T-helper 1 cell (primary cell): ENCODE measurements at places on chromosomes 1 and 21.

- DNase-seq = no peak
Measured at GRCh38 chr1:10252508-10252907, 42.1 kb downstream of the KIF1B start.

DNA sequence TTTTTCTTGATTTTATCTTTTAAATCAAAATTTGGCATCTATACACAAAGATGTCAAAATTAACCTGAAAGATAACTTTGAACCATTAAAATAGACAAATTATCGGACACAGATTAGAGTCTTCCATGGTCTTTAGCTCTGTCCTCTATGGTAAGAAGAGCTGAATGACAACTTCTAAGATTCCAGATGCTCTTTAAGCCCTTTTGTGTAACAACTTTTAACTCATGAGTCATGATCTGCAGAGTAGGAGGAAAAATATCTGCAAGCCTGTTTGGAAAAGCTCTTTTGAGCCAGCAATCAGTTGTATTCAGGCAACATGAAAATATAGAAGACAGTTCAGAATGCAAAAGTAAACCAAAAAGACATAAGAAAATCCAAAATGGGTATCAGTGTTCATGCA, 37.8 kb downstream of the TTC13 start:
- DNase-seq = no peak

DNA sequence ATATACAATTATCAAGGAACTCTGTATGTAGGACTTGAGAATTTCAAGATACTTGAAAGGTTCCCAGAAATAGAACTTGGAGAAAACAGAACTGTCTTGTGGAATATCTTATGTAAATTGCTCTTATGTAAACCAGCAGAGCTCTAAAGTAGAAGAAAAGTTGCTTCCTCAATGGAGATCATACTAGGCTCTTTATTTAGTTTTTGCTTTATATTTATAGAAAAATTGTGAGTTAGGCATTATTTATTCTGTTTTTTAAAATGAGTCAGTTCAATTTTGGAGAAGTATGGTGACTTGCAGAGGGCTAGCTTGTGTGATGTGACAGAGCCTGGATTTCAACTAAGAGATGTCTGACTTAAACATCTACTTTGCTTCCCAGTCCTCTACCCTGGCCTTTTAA, 40.4 kb downstream of the ATP6V1G3 start:
- DNase-seq = no peak

- DNase-seq = no peak
Measured at GRCh38 chr1:243639027-243639658, 210.9 kb downstream of the AKT3 start.

DNA sequence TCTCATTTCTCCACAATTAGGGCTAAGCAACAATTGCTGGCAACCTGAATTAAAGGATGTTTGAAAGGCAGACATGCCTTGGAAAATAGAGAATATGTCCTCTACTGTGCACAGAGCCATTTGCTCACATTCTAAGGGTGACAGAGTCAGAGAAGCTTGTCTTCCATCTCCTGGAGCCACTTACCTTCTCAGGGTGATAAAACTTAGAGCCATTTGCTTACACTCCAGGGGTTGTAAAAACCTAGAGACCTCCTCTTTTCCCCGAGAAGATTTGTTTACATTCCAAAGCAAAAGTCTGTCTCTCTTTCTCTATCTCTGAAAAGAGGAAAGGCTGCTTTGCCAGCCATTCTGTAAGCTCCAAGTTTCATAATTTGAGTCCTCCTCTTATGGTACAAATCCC, 61.3 kb downstream of the LBR start:
- DNase-seq = no peak

- DNase-seq = no peak
Measured at GRCh38 chr1:61254634-61255357, 172.4 kb downstream of the NFIA start.

- DNase-seq = no peak
Measured at GRCh38 chr1:38831731-38832369, 27.7 kb downstream of the RRAGC start.

- DNase-seq = no peak
Measured at GRCh38 chr1:220550811-220551399, 23.0 kb downstream of the MARK1 start.

GRCh38 chr1:12029720-12030339, 10.5 kb downstream of the MIIP start:
- DNase-seq = no peak

- no peak for DNase-seq
Measured at GRCh38 chr1:11533790-11534787, 55.1 kb downstream of the DISP3 start.

GRCh38 chr1:101029184-101029583, 3.6 kb upstream of the DPH5 start:
- DNase-seq = no peak

DNA sequence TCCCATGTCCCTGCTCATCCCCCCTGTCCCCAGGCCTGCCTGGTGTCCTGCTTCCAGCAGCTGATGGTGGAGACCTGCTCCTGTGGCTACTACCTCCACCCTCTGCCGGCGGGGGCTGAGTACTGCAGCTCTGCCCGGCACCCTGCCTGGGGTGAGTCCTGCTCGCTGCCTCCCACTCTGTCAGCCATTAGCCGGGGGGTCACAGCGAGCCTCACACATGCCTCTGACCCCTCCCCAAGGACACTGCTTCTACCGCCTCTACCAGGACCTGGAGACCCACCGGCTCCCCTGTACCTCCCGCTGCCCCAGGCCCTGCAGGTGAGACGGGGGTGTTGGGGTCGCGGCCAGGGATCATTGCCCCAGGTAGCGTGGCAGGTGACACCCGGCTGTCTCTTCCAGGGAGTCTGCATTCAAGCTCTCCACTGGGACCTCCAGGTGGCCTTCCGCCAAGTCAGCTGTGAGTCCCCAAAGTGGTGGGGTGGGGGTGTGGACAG, 10.0 kb downstream of the SCNN1D start:
- DNase-seq = peak; percentile 63

- no peak for DNase-seq
Measured at GRCh38 chr1:174966008-174966572, 33.7 kb upstream of the CACYBP start.

GRCh38 chr1:53552146-53552861, 93.1 kb downstream of the DMRTB1 start:
- no peak for DNase-seq

- DNase-seq = no peak
Measured at GRCh38 chr1:21530368-21531016, 21.3 kb downstream of the ALPL start.

GRCh38 chr1:28246427-28246832, 10.5 kb downstream of the ATP5IF1 start:
- DNase-seq = peak; percentile 32

GRCh38 chr1:68819190-68819829, 322.4 kb upstream of the DEPDC1 start:
- no peak for DNase-seq

DNA sequence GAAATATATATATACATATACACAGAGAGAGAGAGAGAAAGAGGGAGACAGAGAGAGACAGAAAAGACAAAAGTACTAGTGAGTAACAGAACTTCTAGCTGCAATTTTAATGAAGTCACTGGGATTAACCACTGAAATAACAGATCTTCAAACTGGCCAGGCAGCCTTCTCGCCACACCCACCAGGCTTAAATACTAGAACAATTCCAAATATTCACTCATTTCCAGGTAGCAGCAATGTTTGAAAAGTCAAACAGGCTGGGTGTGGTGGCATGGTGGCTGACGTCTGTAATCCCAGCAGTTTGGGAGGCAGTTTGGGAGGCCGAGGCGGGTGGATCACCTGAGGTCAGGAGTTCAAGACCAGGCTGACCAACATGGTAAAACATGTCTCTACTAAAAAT, 5.2 kb downstream of the PRDX1 start:
- no peak for DNase-seq

- DNase-seq = no peak
Measured at GRCh38 chr1:164559342-164560051, 513 bp downstream of the PBX1 start.

- peak; percentile 39 for DNase-seq
Measured at GRCh38 chr1:234725177-234726132, 115.5 kb upstream of the IRF2BP2 start.

GRCh38 chr1:204448991-204449677, 37.5 kb upstream of the PPP1R15B start:
- no peak for DNase-seq
